ENCODE measurements at places on chromosomes 1 and 21.

DNA sequence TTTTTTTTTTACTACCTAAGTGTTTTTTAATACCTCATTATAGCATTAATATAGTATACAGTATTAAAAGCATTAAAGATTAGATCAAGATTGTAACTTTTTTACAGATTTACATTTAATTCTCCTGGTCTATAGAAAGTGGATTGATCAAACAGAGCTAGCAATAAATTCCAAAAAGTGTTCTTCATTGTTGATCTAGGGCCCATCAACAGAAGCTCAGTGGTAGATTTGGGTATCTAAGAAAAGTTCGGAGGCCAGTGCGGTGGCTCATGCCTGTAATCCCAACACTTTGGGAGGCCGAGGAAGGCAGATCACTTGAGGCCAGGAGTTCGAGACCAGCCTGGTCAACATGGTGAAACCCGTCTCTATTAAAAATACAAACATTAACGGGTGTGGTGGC, 12.5 kb downstream of the NUP210L start:
- DNase-seq: no peak

DNA sequence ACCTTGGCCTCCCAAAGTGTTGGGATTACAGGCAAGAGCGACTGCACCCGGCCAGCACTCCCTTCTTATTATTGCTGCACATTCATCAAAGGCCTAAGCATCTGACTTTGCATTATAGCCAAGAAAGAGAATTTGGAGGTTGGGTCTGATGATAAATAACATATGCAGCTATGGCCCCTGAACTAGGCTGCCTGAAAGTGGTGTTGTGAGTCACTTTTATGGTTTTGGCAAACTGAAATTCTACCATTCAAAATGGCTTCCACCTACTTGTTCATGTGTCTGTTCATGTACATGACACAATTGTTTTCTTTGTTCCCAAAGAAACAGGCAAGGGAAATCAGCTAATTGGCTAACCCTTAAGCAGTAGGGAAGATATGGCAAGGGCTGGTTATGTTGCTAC, 25.0 kb upstream of the UAP1 start:
- DNase-seq: no peak

DNA sequence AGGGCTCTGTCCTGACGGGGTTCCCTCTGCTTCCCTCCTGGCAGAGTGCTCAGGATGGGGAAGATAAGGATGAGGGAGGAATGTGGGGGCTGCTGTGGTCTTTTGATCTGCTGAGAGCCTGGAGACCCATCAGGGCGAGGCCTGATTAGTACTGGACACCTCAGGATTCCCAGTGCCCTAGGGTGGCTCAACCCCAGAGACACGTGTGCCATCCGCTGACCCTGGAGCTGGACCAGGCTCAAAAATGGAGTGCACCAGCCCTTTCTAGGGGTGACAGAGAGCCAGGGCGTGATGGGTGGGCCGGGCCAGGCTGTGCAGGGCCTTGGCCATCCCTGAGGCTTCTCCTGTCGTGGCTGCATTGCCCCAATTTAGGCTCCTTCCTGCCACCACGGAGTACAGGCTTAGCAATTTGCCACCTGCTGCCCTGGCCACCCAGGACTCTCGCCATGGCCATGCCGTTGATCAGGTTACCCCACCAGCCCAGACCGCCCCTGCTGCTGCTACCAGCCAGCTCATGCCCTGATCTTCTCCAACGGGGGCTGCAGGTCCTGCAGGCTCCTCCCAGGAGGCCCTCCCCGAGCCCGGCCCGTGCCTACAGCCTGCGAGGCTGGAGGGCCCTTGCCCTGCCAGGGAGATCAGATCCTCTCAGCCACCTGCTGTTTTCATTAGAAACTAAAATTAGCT, 9.5 kb downstream of the WNT4 start:
- no peak for DNase-seq

DNA sequence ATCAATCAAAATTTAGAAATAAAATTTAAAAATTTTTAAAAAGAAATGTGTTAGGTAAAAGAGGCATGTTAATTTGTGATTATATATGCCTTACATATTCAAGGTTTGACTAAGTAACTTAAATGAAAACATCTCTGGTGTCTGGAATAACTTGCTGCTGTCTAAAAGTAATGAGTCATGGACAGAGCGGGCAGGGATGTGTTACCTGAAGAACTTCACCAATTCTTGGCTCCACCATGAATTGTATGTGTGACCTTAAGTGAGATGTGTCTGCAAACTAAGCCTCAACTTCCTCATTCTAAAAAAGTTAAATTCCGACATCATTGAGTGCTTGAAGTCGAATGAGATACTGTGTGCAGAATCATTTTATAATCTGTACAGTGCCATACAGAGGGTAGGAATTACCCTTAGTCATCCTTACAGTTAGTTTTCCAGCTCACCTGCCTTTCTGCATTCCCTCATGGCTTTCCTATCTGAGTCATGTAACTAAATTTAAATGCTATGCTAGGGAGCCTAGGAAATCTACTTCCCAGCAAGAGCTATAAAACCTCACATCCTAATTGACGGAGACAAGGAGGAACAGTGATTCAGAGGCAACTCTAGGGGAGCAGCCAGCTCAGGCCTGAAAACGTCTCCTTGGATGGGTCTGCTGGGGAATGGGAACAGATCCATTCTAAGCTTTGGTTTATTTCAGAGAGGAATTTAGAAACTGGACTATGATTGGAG, 100.7 kb upstream of the TSPAN2 start:
- DNase-seq: peak; percentile 60

DNA sequence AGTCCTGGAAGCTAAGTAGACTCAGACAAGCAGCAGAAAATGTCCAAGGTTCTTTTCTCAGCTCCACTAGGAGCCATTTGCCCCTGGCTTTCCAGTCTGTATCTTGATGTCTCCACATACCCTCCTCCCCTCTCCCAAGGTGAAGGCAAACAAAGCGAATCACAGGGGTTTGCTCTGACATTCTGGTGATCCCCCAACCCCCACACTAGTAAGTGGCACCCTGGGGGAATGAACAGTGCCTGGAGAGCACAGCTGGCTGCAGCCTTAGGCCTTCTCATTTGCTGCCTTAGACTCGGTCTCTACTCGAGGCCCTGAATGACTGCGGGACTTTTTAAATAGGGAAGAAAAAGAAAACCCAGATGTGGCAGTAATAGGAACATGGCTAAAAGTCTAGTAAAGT, 15.3 kb downstream of the ERI3 start:
- no peak for DNase-seq

- no peak for DNase-seq
These were observed 33.5 kb downstream of the CSMD2 start for GRCh38 chr1:34131396-34132160.

GRCh38 chr1:194629011-194629410, 1442.6 kb upstream of the B3GALT2 start:
- DNase-seq: no peak

DNA sequence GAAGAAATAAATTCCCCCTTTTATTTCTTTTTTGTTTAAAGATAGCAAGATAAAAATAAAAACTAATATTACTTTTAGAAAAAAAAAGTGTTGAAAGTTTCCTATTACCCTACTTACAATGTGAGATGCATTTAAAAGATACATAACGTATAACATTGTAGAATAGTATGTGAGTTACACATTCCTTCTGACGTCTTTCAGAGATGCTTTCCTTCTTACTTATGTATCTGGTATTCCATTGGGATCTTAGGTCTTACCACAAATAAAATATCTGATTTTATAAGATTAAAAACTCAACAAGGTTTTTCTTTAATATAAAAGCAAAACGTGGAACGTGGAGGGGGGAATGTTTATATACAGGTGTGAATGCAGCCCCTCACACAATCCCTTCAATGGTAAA, 147.2 kb upstream of the ETS2 start:
- no peak for DNase-seq

DNA sequence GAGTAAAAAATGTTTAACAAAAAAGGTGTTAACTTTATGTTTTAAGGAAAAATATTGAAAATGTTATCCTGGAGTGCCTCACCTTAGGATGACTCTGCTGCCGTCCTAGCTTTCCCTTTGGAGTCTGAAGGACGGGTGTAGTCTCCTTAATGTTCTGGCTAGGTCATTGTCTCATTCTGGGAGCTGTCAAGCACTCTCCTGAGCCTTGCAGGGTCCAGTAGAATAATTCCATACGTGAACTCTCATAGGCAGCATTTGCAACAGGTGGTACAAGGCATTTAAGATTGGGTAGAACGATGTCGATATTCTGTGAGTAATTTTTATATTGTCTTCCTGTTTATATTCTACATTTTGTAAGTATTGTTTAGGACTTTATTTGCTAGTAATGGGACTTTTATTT, 283.6 kb upstream of the C1orf105 start:
- DNase-seq: no peak

- DNase-seq: no peak
These were observed 404.0 kb upstream of the VAMP3 start for GRCh38 chr1:7366955-7367665.

DNA sequence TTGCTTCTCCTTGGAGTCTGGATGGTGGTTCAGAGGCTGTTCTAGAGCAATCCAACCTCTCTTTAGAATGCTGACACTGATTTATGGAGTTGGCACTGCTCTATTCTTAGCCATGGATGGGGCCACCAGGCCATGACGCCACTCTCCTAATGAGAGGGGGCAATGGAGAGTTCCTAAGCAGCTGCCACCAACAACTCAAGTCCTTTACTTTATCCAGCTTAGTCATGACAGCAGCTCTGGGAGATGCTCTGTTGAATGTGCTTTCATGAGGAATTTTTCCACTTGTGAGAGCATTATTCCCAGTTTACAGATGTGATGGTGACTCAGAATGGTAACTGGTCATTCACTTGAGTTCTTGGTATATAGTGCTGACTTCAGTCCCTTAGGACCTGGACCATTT, 366.3 kb downstream of the HHAT start:
- no peak for DNase-seq

GRCh38 chr1:84985365-84985764, 11.5 kb downstream of the MCOLN2 start:
- no peak for DNase-seq

DNA sequence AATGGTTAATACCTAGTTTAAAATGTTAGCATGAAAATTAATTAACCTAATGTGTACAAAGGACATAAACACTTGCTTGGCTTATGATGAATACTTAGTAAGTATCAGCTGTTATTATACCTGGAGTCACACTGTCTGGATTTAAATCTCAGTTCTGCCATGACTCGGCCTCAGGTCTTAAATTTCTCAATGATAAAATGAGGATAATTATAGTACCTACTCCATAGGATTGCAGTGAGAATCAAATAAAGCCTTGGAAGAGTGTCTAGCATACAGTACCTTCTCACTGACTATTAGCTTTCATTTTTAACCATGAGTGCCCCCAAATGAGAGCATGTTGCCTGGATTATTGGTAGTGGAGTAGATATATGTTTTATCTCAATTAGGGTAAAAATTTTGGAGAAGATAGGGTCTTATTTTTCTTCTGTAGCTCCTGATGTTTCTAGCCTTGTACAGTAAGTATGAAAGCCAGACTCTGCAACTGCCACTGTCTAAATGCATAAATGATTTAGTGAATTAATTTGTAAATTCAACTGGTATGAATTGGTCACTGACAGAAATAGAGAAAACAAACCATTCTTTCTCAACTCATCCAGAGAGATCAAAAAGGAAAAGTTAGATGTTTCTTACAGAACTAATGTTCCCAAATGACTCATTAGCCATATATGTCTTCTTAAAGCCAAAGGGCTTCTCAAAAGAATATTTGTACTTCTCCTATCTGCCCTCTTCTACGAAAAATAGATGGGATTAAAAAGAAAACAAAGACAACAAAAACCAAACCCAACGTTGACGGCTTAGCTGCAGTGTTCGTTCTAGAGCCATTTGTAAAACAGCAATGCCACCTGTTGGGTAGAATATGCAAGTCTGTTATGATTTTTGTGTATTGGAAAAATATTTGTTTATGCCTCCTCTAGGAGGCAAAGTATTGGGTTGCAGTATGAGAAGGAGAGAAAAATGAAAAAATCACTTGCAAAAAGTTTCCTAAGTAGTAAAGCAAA, 53.8 kb upstream of the MROH9 start:
- DNase-seq: no peak

DNA sequence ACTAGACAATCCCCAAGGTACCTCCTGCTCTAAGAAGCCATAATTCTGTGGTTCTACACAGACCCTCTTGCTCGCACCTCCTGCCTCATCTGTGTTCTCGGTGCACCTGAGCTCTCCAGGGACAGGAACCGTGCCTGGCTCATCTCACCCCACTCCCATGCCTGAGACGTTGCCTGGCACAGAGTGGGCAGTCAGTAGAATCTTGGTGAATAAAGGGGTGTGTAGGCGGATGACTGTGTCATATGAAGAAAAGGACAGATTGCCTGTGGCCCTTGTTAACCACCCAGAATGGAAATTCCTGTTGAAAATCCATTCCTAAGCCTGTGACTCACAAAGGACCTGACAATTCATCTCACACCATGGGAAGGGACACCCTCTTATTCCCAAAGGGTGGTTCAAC, 92.9 kb downstream of the KCNN3 start:
- DNase-seq: no peak

- no peak for DNase-seq
These were observed 2.6 kb upstream of the LAD1 start for GRCh38 chr1:201401700-201402099.

DNA sequence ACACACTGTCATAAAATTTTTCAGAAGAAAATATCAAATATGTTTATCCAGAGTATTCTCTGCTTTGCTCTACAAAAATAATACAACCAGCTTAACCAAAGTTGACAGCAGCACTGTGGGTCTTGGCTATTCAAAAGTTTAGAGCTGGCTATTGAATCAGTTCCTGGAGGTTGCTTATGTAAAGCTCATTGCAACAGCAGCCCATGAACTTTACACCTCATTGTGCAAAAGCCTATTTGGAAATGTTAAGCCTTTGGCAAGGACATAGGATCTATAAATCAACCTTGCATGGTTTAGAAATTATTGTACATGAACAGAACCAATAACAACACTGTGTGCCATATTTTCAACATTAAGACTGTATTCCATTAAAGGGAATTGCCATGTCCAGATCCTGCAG, 714.9 kb downstream of the ADGRL2 start:
- no peak for DNase-seq

GRCh38 chr21:38363693-38364092, 106.9 kb downstream of the KCNJ15 start:
- DNase-seq: no peak

DNA sequence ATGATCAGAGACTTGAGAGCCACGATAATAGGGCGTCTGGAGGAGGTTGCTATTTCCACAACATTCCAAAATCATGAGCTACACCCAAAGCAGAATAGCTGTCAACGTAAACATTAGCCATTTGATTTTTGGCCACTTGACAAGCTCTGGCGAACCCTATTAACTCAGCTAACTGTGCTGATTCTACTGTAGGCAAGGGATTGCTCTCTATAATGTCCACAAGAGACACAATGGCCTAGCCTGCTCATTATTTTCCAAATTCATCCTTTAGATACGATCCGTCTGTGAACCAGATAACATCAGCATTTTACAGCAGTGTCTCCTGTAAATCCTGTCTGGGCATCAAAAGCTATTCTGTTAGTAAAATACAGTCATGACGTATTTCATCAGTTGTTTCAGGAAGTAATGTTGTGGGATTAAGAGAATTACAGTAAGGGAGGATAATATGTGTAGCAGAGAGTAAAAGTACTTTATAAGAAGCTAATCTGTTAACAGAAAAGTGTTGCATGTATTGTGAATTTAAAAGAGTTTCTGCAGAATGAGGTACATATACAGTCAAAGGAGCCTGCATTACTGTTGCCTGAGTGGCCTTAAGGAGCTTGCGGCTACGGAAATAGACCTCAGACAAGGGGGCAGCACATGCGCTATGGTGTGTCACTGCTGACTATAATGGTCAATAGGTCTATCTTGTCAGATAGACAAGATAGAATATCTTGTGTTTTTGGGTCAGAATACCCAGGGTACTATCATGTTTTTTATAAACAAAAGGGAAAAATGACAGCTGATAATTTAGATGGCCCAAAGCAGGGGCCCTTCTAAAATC, 44.9 kb upstream of the TINAGL1 start:
- DNase-seq: no peak

All from uterus (tissue), 4 donors.